Activated CD8-positive, alpha-beta memory T cell treated with anti-CD3 and anti-CD28 coated beads for 48 hours (primary cell): ENCODE measurements at places on chromosomes 4 and X.

- DNase-seq = no peak
Observed at GRCh38 chr4:170423137-170423536, 333.4 kb upstream of the AADAT start.

DNA sequence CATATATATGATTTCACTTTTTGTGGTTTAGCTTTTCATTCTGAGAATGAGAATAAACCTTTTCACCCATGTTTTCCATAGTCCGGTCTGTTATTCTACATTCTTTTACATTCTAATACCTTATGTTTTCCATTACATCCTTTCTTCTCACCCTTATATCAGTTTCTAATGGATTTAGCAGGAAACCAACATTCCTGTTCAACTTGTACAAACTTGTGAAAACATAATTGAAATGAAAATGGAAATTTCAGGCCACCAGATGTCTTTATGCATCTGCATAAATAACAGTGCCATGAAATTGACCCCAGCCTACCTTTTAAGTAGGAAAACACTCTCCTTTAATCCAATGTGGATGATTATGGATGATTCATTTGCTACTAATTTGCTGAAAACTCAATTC lies 494.8 kb upstream of the ZFP42 start:
- no peak for DNase-seq

DNA sequence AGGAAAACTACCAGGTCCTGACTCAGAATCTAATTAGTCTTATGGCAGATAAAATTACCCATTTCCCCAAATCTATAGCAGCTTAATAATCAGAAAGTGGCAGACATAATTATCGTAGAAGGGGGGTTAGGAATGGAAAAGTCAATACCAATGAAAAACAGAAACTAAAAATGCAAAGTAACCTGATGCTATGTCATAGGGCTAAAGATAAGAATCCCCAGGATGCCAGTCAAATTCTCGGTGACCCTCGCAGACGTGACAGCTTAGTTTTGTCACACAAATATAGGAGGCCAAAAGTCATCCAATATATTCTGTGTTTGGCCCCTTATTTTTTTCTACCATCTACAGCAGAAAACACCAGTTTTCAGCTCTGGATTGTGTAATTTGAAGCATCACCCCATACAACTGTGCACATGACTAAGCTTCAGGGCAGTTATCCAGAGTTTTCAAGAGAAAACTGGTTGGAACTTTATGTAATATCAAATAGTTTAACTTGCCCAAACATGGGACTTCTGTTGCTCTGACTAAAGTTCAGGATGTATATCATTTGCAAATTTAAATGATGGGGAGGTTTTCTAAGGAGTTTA lies 30.9 kb downstream of the RASSF6 start:
- no peak for DNase-seq

DNA sequence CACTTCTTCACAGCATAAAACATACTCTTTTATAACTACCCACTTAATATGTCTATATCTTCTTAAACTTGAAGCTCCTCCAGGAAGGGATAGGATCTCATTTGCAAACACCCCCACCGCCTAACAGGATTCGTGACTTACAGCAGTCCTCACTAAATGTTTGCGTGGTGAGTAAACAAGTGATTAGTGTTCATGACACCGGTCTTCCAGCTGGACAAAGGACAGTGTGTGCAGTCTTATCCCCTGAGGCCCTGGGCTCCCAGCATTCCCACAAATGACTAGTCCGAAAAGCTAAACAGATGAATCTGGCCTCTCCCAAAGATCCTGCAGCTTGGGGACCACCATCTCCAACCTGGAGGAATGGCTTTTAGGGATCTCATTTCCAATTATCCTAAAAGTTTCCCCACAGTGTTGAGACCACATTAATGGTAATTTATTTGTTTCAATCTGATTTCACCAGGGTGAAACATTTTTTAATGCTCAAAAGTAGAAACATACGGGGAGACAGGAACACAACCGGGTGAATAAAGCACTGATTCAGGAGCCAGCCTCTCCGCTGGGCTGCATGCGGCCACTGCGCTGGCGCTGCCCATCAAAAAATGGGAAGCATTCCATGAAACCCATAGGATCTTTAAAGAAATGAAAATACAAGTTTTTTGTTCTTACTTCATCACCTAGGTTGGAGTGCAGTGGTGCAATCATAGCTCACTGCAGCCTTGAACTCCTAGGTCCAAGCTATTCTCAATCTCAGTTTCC lies 69.2 kb downstream of the HADH start:
- no peak for DNase-seq

DNA sequence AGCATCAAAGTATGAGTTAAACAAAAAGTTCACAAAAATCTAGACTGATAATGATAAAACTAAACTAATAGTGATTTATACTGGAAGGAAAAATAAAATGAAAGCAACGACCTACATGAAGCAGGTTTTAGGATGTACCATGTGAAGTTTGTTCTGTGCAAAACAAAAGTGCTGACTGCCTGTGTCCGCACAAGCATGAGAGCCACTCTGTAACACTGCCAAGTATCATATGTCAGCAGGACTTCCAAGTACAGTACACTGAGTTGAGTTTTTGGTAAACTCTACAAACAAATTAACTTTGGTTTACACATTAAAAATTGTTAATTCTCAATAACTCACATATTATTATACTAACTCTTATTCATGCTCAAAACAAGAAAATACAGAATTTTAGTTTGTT lies 459.0 kb downstream of the PDGFC start:
- no peak for DNase-seq

DNA sequence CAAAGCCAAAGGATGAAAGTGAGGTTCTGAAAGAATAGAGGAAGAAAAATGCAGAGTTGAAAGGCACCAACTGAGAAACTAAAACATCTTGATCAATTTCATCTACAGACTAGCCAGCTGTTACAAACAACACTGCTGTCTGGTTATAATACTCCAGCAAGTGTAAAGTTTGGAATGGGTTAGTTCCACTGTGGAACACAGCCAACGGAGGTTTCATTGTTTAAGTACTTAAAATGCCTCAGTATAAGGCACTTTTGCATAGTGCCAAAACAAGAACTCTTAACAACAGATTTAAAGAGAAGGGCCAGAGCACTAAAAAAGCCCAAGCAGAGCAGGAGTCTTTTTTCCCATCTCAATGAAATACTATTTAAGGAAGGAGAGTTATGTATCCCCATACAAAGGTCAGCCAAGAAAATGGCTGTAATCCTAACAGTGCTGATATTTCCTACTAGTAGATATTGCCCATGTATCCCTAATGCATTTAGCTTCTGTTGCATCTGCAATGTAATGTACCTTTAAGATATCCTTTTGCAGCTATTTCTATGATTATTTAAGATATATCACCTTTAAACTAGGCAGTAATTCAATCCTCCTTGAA lies 16.5 kb downstream of the ACSL4 start:
- DNase-seq = no peak

GRCh38 chr4:40524366-40525041 lies 105.2 kb downstream of the RBM47 start:
- DNase-seq = no peak
